ENCODE measurements at places on chromosomes 3 and 15.

DNA sequence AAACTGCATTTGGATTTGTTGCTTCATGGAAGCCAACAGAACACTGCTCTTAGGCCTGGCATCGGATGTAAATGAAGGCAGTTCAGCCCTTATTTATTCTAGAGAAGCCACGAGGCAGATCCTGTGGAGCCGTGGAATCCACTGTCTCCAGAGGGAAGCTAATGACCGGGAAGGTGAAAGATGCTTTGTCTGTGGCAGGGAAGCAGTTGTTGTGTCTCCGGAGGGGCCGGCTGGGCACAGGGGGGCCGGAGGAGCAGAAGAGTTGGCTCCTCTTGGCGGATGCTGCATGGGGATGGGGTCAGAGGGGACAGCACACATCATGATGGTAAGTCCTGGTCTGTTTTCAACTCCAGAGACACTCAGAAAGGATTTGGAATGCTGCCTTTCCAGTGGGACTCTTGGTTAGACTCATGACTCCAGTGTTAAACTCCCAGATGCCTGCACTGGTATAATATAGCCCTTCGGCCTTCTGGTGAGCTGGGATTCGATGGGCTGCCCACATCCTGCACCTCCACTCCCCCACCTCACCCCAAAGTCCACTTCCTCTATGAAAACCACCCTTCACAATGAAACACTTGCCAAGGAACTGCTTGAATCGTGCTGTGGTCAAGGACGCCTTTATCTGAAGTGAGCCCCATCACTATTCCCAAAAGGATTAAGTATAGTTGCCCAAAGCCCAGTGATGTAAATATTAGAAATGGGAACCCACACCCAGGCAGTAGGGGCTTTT is 33.6 kb downstream of the TPM1 start:
- no peak for DNase-seq

GRCh38 chr15:89772932-89773583 is 3.1 kb upstream of the MESP2 start:
- DNase-seq = no peak

DNA sequence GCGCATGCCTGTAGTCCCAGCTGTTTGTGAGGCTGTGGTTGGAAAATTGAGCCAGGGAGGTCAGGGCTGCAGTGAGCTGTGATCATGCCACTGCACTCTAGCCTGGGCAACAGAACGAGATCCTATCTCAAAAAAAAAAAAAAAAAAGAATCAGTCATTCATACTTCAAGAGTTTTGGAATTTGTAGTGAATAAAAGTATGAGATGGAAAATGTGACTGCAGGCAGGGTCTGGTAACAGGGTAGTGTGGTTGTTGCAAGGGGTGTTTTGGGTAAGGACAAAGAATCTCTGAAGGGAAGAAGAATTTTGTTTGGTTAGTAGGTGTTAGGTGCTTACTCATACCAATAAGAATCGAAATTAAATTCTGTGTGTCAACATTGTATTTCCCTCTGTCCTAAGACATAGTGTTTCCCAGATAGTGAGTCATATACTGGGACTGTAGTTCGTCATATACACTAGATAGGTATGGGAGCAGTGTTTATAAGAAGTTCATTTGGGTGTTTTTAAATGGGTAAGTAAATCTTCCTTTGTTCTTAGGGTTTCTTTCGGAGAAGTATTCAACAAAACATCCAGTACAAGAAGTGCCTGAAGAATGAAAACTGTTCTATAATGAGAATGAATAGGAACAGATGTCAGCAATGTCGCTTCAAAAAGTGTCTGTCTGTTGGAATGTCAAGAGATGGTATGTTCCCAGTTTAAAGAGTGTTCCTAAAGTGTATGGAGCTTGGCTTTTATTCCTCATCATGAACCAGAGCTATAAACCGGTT is 14.2 kb downstream of the NR1D2 start:
- DNase-seq = no peak

DNA sequence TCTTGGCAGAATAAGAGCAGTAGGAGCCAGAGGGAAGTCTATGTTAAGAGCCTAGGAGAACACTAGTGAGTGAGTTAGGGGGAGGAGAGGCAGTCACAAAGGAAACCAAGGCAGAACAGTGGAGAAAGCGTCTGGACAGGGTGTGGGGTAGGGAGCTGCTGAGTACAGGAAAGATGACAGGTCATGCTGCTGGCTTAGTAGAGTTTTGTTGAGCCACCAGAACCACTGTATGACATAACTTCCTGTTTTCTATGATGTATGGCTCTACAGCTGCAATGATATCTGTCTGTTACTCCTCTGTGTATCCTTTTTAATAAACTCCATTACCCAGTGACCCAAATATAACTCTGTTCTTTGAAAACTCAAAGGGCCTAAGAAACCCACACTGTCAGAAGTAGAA is 10.6 kb upstream of the STT3B start:
- no peak for DNase-seq

GRCh38 chr3:117602058-117602644 is 892.6 kb downstream of the TUSC7 start:
- DNase-seq = no peak

DNA sequence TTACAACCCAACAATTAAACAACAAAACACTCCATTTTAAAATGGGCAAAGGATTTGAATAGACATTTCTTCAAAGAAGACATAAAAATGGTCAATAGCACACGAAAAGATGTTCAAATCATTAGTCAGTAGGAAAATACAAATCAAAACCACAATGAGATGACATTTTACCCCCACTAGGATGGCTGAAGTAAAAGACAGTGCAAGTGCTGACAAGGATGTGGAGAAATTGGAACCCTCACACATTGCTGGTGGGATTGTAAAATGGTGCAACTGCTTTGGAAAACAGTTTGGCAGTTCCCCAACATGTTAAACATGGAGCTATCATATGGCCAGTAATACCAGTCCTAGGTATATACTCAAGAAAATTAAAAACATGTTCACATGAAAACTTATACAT is 11.6 kb downstream of the GALNT15 start:
- DNase-seq = no peak

DNA sequence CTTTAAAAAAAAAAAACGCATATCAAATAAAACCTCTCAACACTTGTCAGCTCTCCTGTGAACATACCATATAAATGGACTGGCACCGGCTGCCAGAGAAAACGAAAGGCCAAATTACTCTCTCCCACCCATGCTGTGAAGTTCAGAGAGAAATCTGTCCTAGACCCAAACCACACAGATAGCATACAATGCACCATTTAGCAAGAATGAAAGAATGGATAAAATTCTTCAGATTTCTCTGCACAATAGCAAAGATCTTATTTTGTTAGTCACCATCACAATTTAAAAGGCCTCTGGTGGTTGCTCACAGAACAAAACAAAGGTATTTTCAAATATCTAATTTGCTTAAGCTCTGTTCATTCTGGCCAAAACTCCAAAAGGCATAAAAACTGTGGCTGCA is 93.9 kb upstream of the BHLHE40 start:
- no peak for DNase-seq

DNA sequence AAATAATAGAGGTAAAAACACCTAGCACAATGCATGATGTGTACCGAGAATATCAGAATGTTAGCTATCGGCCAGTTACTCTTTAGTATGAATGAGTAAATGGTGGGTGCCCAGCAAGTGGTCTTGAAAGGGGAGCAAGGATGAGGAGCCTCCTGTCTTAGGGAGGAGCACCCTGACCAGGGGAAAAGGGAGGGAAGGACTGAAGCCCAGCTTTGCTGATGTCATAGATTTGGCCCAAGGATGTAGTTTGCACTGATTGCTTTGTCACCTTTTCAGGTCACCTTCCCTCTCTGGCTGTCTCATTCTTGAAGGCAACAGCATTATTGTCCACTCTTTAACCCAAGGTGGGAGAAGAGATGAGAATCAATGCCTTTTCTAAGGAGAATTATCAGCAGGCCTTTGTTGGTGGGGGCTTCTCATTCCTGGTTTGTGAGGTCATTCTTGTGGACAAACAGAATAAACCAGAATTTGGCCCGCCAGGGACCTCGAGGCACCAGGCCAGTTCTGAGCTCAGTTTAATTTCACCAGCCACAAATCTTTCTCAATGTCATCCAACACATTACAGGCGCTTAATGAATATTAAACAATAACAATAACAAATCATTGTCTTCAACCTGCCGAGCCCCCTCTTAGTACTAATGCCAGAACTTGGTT is 231.3 kb downstream of the VPS13C start:
- no peak for DNase-seq

GRCh38 chr3:115916866-115917265 is 293.6 kb downstream of the GAP43 start:
- DNase-seq = no peak

- DNase-seq = no peak
Observed at GRCh38 chr15:60057554-60057953, 53.4 kb downstream of the FOXB1 start.

DNA sequence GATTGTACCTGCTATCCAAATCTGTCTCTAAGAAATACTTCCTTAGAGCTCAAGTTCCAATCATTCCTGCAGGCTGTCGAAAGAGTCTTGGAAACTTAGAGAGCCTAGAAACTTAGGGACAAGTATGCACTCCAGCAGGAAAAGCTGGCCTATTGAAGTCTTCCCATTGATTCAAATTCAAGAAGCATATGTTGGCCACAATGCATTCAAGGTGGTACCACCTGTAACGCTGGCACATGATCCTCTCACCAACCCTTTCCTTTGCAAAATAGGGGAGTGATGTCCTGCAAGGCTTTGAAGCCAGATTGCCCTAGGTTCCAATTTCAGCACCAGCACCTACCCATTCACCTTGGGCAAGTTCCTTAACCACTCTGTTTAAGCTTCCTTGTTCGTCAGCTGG is 6.0 kb downstream of the ADAMTS9 start:
- no peak for DNase-seq

GRCh38 chr3:179837374-179837773 is 184.5 kb downstream of the USP13 start:
- no peak for DNase-seq

- DNase-seq = no peak
Observed at GRCh38 chr3:13338231-13338630, 81.9 kb downstream of the NUP210 start.

- DNase-seq = no peak
Observed at GRCh38 chr3:177338697-177339219, 141.5 kb upstream of the TBL1XR1 start.

GRCh38 chr3:14411166-14411526 is 8.7 kb downstream of the SLC6A6 start:
- DNase-seq = no peak

DNA sequence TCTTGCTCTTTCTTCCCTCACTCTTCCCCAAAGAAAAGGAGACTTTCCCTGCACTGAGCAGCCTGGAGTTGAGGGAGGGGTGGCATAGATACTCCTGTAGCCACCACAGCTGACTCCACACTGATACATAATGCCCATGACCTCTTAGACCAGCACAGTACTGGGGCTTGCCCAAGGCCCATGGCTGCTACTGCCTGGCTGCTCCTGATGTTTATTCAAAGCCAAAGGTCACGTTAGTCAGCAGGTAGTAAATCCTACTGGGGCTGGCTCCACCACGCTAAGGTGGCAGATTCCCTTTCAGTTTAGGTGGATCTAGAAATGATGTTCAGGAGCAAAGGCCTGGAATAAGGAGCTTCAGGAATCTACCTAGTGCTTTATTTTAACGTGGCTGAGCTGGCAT is 212.7 kb downstream of the C3orf38 start:
- no peak for DNase-seq

GRCh38 chr3:161977063-161977462 is 480.5 kb downstream of the OTOL1 start:
- DNase-seq = no peak

DNA sequence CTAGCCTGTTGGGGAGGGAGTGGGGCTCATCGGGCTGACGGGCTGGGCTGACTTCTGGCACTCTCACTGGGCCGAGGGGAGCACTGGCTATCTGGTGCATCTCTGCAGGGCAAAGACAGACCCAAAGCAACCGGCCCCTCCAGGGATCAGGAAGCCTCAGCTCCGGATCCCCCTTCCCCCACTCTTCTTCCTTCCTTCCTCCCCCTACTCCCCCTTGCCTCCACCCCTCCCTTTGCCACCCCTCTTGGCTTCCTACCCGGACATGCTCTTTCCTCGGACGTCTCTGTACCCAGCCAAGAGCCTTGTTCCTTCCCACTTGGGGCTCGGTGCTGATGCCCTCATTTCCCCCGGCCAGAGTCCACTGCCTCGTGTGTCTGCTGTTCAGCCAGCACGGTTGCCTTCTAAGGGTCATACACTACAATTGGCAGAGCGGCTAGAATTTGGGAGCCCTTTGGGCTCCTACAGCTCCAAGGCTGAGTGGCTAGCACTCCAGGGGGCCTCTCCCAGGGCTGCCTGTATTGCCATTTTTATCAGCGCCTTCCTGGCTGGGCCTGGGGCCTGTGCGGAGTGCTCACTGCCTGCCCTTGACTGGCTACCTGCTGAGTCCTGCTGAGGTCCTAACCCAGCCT is 10.9 kb downstream of the SEMA3F start:
- DNase-seq = no peak

GRCh38 chr3:40216471-40216870 is 93.0 kb upstream of the EIF1B start:
- DNase-seq = no peak

GRCh38 chr3:73255609-73256029 is 194.2 kb downstream of the EBLN2 start:
- no peak for DNase-seq

GRCh38 chr3:162842549-162843216 is 1346.1 kb downstream of the OTOL1 start:
- no peak for DNase-seq

DNA sequence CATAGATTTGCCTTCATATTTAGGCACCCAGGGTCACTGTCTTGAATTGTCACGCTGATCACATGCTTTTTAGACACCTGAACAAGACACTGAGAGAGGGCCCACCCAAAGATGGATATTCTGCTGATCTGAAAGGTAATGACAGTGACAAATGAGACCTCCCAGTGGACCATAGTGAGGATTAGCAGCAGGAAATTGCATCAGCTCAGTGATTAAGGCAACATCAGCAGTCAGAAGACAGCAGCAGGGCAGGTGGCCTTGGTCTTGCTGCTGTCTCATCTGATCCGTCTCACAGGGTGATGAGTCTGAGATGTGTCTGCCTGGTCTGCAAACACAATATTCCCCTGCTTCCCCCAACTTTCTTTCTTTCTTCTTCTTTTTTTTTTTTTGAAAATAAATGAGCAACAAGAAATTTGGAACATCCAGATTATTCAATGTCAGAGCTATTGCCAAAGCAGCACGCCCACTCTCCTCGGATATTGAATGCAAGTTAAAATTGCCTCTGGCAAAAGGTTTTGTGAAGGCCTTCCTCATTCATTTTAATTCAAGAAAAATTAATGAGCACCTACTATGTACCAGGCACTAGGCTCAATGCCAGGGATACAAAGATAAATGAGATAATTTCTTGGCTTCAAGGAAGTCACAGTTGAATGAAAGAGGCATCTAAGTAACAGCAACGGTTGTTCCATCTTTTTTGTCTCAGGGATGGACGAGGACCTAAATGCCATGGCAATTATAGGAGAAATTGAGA is 14.1 kb downstream of the OTOL1 start:
- DNase-seq = no peak

Measured in cortex of kidney (tissue), 1 donor.